Lower lobe of right lung (tissue), 2 donors: ENCODE measurements at places on chromosomes 4 and X. TPM values are rescaled to one million over a fixed set of nuclear protein-coding genes. Genes with fewer than 3 reads are reported as not detected.

DNA sequence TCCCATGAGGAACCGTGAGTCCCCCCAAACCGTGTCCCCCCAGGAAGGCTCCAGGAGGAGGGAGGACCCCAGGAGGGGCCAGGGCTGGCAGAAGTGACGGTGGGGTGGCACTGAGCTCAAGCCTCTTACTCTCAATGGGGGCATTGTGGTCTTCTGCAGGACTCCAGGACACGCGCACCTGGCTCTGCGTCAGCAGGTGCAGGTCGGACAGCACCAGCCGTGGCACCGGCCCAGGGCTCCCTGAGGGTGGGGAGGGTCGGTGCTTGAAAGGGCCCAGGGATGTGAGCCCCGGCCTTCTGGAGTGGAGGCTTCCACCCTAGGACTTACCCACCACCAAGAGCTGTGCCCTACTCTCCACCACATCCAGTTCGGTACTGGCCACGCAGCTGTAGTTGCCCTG lies 18.3 kb downstream of the L1CAM start:
- H3K27me3 ChIP-seq: no peaks in the 10 kb centered on the region
- DNase-seq: no peak
- H3K4me1 ChIP-seq: no peaks in the 10 kb centered on the region
- no peak overlapping the region for H3K27ac ChIP-seq
- no peaks in the 10 kb centered on the region for H3K36me3 ChIP-seq

- no peak overlapping the region for H3K4me3 ChIP-seq
- no peak overlapping the region for H3K27ac ChIP-seq
- no peaks in the 10 kb centered on the region for H3K4me1 ChIP-seq
- H3K36me3 ChIP-seq: no peaks in the 10 kb centered on the region
- H3K27me3 ChIP-seq: no peaks in the 10 kb centered on the region
Observed at GRCh38 chr4:138488533-138488932, 246.4 kb upstream of the SLC7A11 start.

Gene CFAP299
- 5.1 TPM for total RNA-seq

Gene ADGRA3
- 15.8 TPM for total RNA-seq
